ENCODE measurements at places on chromosomes 12 and 14. TPM values are rescaled to one million over a fixed set of nuclear protein-coding genes. Genes with fewer than 3 reads are reported as not detected.
A peak's percentile ranks its signal among the peaks of the same experiment; 100 is the strongest.

The FNTB gene
- 14.0 TPM for total RNA-seq

The TMEM63C gene
- 1.2 TPM for total RNA-seq

The PTPRB gene
- total RNA-seq, result not detected

The SYNE3 gene
- 38.0 TPM for total RNA-seq

The TAS2R10 gene
- not detected for total RNA-seq

- DNase-seq, result no peak
Measured at GRCh38 chr14:94412671-94413638, 24.6 kb upstream of the SERPINA1 start.

DNA sequence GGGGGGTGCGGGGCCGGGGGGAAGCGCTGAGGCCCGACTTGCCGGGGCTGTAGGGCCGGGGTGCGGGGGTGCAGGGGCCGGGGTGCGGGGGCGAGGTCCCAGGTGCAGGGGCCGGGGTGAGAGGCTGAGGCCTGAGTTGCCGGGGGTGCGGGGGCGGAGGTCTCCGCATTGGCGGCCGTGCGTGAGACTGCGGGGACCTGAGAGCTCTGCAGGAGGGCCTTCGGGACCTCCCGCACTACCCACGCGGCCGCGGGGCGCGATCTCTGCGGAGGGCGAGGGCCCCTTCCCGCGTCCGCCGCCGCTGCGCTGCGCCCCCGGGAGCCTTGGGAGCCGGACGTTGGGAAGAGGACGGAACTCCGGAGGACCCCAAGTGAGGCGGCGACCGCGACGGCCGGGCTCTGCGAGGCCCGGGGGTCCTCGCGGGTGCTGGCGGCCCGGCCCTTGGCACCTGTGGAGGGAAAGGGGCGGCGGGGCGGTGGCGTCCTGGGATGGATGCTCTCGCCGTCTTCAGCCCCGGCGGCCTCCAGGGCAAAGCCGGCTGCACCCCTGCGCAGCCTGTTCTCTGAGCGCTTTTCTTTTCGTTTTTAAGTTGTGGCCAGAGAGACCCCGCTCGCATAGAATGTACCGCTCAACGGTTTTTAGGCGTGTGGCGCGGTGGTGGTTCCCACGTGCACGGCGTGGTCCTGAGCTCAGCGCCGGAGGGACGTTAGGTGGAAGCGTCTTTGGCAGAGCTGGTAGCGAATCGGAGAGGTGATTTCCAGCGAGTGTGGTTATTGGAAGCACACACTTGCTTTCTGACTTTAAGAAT is 1.3 kb downstream of the PIWIL1 start:
- no peak for DNase-seq

DNA sequence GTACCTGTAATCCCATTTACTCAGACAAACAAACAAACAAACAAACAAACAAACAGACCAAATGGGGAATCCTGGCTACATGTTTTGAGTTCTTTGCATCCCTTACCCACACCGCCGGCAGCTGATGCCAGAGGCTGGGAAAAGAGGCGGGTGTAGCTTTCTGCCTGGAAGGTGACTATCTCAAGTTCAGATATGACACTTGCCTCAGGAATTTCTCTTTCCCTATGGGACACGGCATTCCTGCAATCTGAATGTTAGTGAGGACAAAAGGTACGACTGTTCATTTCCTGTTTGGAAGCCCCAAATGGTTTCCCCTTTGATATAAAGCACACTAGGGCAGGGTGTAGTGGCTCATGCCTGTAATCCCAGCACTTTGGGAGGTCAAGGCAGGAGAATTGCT is 2.9 kb downstream of the MYL2 start:
- no peak for DNase-seq

- DNase-seq, result no peak
Measured at GRCh38 chr14:102103062-102103695, 16.3 kb upstream of the HSP90AA1 start.

- no peak for DNase-seq
Measured at GRCh38 chr12:84056-84455, 17.5 kb downstream of the IQSEC3 start.

GRCh38 chr14:79375356-79375755 is 835.9 kb downstream of the DIO2 start:
- DNase-seq, result no peak

GRCh38 chr12:122020795-122021192 is 890 bp upstream of the BCL7A start:
- no peak for DNase-seq

DNA sequence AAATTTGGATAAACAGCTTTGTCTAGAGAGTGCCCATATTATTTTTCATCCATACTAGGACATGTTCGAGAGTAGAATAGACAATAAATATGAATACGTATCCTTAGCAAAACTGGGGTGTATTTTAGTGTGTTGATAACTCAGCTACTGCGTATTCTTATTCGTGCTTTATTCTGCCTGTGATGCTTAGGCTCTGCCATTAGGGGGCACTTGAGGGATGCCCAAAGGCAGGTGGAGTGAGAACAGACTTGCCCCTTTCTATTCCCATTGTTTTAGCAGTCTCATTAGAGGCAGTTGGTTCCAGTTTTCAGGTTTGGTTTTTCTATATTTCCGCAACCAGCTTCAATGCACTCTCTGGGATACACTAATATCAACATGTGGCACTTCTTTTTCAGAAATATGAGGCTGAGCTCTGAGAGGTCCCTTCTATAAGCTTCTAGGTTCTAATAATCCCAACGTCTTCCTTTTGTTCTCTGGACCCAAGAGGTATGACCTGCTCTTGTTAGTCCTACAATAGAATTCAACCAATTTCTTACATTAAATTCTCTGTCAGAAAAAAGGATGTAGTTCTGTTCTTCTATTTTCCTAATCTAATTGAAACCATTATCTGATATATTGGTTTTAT is 985.7 kb upstream of the FBXO33 start:
- peak; percentile 2 for DNase-seq
